ENCODE measurements at places on chromosomes 1 and 21. TPM values are rescaled to one million over a fixed set of nuclear protein-coding genes. Genes with fewer than 3 reads are reported as not detected.

Gene BCL10
- 145 TPM for total RNA-seq

Gene EFCAB7
- 7.5 TPM for total RNA-seq

Gene AMY1A
- total RNA-seq: not detected

Gene REN
- not detected for total RNA-seq

Gene SPRR2B
- not detected for total RNA-seq

Gene HUNK
- under 0.01 TPM for total RNA-seq

Gene FNDC10
- 0.65 TPM for total RNA-seq

Gene TEDDM1
- total RNA-seq: not detected

Gene RXFP4
- total RNA-seq: not detected

Gene CD160
- not detected for total RNA-seq

Gene TMPRSS15
- total RNA-seq: not detected

Gene F13B
- not detected for total RNA-seq

Gene VCAM1
- total RNA-seq: 10.4 TPM

Gene CD1D
- not detected for total RNA-seq

Gene PDC
- not detected for total RNA-seq

Gene TFF3
- total RNA-seq: not detected

Gene PDE9A
- total RNA-seq: not detected

Gene PRAMEF9
- total RNA-seq: not detected

Gene TRIM58
- total RNA-seq: 0.43 TPM

Gene COL16A1
- 0.93 TPM for total RNA-seq

Gene NBPF6
- not detected for total RNA-seq

Gene CTSE
- total RNA-seq: 0.36 TPM

Gene MROH7
- under 0.01 TPM for total RNA-seq

Gene AADACL4
- total RNA-seq: not detected

Gene SH3D21
- 2.8 TPM for total RNA-seq

Data from thoracic aorta endothelial cell (primary cell).